ENCODE measurements at places on chromosomes 2 and 18. TPM values are rescaled to one million over a fixed set of nuclear protein-coding genes. Genes with fewer than 3 reads are reported as not detected.
A peak's percentile ranks its signal among the peaks of the same experiment; 100 is the strongest.

PCARE gene
- polyA plus RNA-seq = not detected

NDUFAF7 gene
- 36.1 TPM for polyA plus RNA-seq

- peak; percentile 85 for DNase-seq
- H3K4me3 ChIP-seq = peak within 1 kb of the TSS; percentile 53
- peaks cover 39% of the 10 kb centered on the region for H3K4me1 ChIP-seq
- H3K36me3 ChIP-seq = no peaks in the 10 kb centered on the region
- peak within 1 kb of the TSS; percentile 66 for H3K27ac ChIP-seq
These were observed at the start of gene CABLES1 for GRCh38 chr18:23134780-23135549. CABLES1 (plus strand) TSS chr18:23135485; CDS start chr18:23135763, 278 bp downstream.

DNA sequence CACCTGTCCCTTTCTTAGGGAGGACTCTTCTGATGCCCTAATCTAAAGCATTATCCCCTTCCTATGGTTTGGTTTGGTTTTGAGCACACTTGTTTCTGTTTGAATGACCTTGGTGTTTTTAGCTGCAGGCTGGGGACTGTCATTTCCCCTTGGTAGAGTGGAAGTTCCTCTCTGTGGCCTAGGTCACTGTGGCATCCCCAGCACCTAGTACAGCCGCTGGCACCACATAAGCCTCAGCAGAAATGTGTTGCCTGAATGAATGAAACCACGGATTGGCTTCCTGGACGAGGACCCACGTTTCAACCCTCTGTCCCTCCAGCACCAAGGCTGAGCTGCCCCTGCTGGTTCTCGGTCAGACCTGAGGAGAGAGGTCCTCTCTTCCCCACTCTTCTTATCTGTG is 159.9 kb downstream of the CTIF start:
- peaks cover 14% of the 10 kb centered on the region for H3K4me1 ChIP-seq
- H3K4me3 ChIP-seq = no peak overlapping the region
- H3K27me3 ChIP-seq = no peaks in the 10 kb centered on the region
- H3K27ac ChIP-seq = no peak overlapping the region
- DNase-seq = no peak
- H3K36me3 ChIP-seq = peaks cover 4% of the 10 kb centered on the region

- H3K4me3 ChIP-seq = peak overlapping the region; percentile 15
- peak overlapping the region; percentile 100 for H3K27ac ChIP-seq
- DNase-seq = no peak
- H3K27me3 ChIP-seq = no peaks in the 10 kb centered on the region
- no peaks in the 10 kb centered on the region for H3K4me1 ChIP-seq
- no peaks in the 10 kb centered on the region for H3K36me3 ChIP-seq
These were observed 37.7 kb downstream of the BCL11A start for GRCh38 chr2:60515721-60516226.
